Activated CD8-positive, alpha-beta memory T cell treated with anti-CD3 and anti-CD28 coated beads for 4 hours (primary cell): ENCODE measurements at places on chromosomes 16 and 17.

DNA sequence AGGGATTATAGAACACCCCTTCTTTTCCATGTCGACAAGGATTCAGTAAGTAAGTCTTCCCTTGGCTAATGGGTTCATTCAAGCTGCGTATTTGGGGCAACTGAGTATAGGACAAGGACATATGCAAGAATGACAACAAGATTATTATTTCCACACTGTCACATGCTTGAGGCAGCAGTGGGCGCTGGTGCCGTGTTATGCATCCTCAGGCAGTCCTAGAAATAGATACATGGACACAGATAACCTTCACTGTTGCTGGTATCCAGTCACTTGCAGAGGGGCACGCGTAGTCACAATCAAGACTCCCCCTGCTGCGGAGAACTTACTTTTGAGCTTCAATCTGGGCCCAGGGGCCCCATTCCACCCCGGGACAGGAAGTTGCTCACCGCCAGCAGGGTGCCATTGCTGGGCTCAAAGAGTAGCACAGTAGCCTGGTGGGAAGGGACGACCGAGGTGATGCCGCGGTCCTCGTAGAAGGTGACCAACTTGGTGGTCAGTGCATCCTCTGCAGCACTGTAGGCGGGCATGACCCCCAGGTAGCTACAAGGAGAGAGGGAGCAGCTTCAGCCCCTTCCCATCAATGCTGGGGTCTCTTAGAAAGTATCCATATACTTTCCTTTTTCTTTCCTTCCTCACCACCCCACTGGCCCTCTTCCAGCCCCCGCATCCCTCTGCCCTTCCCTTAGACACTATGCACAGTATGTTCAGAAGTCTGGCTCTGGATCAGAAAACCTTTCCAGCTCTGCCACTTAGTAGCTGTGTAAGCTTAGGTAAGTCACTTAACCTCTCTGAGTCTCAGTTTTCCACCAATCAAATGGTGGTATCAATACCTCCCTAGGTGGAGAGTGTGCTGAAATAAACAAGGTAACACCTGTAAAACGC is 804 bp downstream of the CRYM start:
- DNase-seq = no peak

DNA sequence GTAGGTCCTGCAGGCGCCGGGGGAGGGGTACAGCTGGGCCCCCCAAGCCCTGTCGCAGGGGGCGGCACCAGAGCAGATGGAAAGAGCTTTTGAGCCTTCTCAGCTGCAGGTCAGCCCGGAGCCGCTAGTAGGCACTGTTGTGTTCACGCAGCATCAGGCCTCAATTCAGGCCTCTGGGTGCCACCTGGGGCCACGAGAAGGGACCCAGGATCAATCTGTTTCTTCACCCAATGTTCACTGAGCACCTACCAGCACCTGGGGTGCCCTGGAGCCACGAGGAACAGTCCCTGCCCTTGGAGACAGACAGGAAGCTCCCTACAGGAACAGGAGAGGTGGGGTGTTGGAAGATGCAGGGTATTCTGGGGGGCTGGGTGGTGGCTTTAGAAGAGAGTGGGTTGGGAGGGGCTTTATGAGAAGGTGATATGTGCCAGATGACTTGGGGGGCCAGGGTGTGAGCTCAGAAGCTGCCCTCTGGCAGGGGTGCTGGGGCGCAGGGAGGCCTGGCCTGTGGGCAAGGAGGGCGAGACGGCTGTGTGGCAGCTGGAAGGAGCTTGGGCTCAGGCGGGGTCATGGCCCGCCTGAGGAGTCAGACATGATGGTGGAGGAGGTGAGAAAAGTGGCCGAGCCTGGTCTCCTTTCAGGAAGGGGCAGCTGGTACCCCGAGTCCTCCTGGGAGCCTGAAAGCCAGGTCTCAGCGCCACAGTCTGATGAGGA is 121.9 kb upstream of the GSE1 start:
- DNase-seq = no peak

DNA sequence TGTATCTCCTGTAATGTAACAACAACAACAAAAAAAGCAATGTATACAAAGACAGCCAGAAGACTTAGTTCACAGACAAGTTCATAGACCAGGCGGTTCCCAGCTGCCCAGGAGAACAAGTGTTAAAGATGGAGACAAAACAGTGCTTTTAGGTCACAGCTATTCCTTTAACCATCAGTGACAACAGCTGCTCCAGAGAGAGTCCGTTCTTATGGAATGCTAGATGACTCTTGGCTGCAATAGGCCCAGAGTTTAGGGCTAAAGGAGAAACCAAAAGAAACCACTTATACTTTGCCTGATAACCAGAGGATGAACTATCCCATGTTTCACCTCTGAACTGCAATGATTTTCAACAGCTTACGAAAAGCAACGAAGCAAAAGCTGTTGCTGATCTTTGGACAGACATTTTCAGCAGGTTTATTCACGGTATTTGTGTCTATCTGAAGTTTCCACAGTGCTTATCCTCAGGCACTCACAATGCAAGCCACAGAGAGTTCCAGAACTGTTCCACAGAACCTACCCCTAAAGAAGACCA is 6.0 kb downstream of the ZCCHC14 start:
- DNase-seq = no peak

- DNase-seq = no peak
These were observed 507 bp downstream of the CIITA start for GRCh38 chr16:10877472-10877946.

DNA sequence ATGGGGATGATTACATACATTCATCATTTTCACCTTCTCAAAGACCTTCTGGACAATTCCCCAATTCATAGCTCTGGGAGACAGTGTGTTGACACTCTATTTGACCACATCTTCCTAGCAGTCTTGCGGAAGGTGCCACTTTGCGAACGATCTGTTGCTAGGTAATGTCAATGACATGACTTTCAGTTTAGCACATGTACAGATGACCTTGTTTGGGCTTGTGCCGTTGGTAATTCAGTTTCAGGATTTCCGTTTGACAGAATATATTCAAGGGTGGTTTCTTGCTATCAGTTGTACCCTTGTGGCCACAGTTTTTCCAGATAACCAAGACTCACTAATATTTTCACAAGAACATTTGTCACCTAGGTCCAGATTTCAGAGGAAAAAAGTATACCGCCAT is 478.2 kb downstream of the WWOX start:
- DNase-seq = no peak

DNA sequence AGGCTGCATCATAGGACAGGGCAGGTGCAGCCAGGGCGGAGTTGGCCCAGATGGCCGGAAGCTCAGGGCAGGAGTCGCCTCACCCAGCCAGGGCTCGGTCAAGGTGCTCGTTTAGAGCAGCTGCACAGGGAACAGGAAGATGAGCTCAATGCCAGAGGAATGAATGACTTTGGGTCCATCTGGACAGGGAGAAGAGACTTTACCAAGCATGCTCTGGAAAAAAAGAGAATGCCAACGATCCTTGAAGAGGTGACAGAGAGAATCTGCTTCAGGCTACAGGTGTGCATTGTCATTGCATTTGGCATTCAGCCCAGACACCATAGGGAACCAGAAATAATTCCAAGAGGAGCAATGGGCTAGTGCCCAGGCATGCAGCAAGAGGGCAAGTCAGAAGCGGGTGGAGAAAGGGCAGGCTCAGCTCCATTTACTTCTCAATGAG is 6.7 kb upstream of the MPP3 start:
- DNase-seq = no peak
